ENCODE measurements at places on chromosomes 3 and 15.

DNA sequence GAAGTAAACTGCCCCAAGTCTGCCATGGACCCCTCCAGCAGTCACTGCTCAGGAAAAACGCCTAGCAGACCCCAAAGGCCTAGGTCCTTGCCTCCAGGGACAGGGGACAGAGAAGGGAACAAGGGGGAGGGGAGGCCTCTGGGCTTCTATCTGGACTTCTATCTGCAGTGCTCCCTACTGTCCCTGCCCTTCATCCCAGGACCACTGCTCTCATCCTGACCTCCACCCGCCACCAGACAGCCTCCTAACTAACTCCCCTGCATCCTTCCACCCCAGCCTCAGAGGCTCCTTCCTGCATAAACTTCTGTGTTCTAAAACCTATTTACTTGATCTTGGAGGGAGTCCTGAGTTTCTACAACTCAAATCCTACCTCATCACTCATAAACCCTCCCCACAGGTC is 25.4 kb downstream of the SEMA7A start:
- DNase-seq, result no peak

- peak; percentile 58 for DNase-seq
Measured at GRCh38 chr3:67790043-67790442, 135.6 kb upstream of the SUCLG2 start.

DNA sequence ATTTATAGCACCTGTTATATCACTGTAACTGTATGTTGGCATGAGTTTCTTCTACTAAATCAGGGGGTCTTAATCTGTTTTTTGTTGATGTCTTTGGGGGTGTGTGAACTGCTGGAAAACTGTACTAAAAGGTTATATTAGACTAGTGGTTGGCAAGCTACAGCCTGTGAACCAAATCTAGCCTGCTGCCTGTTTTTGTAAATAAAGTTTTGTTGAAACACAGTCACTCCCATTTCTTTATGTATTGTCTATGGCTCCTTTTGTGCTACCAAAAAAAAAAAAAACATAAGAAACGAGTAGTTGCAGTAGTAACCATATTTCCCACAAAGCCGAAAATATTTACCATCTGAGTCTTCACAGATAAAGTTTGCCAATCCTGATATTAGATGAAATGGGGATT is 126.7 kb downstream of the AKAP13 start:
- no peak for DNase-seq

DNA sequence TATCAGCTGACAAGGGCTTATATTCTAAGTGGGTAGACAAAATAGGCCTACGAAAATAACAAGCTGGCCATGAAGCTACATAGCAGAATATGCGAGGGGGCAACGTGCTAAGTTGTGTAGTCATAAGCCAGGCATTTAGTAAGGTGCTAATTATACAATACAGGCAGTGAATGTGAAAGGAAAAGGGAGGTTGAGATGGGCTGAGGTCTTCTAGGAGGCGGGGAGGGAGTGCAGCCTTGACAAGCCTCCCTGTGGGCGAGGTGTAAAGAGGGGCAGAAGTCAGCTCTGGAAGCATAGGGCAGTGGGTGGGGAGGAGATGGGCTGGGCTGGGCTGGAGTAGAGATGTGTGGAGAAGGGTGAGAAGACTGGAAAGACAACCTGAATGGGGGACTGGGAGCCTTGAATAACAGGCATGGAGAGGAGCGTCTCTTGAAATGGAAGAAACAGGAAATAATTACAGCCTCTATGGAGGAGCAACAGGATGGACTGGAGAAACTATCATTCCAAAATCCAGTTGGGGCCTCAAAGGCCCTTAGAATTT is 1.2 kb downstream of the TIGIT start:
- no peak for DNase-seq

GRCh38 chr3:105352976-105353375 is 13.7 kb upstream of the ALCAM start:
- DNase-seq, result no peak
